ENCODE measurements at places on chromosomes 3 and 15.

- no peak for DNase-seq
These were observed 60.5 kb upstream of the ACTC1 start for GRCh38 chr15:34855893-34856292.

DNA sequence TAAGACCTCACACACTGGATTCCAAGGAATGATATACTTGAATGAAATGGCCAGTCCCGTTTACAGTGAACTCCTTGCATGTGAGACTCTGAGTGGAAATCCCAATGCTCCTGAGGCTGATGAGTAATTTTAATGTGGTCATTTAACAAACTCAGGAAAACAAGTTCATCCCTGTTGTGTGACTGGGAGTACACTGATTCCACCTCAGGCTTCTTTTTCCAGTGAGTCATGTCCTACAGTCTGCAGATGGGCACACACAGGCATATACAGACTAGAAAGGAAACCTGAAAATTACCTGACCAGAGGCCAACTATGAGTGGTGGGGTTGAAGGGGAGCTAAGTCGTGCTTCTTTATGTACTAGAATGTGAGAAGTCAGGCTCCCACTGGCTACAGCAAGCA is 5.8 kb downstream of the SQOR start:
- DNase-seq, result no peak

GRCh38 chr3:105499961-105500360 is 133.3 kb downstream of the ALCAM start:
- no peak for DNase-seq

DNA sequence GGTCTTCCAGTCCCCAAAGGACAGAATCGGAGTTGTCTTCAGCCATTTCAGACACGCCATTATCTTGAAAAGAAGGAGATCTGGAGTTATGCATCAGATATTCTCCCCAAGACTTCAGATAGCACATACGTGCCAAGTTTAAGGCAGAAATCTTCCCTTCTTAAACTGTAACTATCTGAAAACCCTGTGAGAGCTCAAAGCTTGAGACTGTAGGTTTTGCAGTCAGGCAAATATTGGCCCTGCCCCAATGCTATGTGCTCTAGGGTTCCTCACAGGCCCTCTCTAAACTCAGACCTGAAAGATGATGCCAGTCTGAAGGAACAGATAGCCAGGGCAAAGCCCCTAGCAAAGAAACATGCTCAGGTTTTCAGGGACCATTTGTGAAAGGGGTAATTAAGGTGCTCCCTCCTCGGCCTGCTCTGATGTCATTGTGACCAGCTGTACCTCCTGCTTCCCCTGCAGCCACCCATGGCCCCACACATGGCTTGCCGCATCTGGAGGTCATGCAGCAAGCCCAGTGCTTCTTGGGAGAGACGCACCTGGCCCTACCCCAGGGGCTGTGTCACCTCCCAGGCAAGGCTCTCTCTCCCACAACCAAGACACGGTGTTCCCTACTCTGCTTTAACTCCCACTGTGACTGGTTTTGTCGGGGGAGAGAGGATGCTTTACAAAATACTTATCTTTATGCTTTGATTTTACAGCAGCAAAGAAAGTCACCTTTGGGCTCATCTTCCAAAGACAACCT is 53.4 kb upstream of the POMGNT2 start:
- no peak for DNase-seq

DNA sequence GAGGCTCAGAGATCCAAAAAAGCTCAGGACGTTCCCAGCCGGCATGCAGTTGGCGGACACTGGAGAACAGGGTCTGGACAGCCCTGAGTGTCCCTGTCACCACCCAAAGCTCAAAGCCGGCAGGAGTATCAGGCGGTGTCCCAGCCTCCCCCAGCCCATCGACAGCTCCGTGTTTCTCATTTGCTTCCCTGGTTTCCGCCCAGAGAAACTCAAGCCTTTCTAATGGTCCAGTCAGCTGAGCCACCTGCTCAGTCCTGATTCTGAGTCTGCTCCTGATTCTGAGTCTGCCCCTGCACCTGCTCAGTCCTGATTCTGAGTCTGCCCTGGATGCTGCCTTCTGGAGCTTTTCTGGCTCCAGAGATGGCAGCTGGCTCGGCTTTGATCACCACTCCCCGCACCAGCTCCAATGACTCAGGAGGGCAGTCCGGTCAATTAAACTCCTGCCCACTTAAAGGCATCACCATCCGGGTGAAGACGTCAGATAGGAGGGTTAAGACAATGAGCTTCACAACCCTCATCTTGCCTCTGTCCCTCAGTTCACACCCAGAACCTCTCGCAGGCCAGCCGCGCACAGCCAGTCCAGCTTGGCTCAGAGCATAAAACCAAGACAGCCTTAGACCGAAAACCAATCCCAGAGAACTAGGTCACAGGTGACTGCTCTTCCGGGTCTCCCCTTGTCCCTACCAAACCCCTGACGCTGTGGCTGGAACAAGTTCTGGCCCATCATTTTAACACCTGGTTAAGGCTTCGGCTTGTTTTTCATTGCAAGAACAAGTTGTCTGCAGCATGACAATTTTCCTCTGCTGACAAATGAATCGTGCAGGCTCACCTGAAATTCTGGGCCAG is 6.8 kb downstream of the PCSK6 start:
- no peak for DNase-seq

DNA sequence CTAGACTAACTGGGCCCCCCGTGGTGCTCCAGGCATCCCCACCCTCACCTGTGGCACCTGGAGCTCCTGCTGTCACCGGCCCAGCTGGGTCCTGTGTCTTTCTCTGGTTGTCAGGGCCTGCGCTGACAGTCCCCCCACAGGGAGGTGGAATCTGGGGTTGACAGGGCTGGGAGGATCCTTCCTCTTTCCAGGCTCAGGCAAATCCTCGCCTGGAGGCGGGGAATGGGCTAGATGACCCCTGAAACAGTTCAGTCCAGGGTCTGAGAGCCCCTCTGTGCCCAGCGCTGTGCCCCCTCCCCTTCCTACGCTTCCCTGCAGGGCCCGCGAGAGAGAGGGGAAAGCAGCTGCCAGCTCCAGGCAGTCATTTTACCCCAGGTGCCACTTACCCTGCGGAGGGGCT is 50.1 kb upstream of the MCF2L2 start:
- DNase-seq, result peak; percentile 10

DNA sequence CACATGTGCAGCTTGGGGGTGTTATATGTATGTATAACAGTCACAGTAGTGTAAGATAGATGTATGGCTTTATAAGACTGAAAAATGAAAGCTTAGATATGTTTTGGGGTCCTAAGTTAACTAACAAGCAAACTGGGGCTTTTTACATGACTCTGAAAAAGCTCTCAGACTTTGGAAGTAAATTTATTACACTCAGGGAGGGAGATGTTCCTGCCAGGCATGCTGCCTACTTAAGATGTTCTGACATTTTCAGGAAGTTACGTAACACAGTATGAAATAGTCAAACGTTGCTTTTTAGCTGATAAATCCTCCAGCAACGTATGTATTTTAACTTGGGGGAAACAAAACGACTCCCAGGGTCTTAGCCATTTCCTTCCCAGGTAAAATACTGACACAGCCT is 1.7 kb upstream of the IFT57 start:
- no peak for DNase-seq

DNA sequence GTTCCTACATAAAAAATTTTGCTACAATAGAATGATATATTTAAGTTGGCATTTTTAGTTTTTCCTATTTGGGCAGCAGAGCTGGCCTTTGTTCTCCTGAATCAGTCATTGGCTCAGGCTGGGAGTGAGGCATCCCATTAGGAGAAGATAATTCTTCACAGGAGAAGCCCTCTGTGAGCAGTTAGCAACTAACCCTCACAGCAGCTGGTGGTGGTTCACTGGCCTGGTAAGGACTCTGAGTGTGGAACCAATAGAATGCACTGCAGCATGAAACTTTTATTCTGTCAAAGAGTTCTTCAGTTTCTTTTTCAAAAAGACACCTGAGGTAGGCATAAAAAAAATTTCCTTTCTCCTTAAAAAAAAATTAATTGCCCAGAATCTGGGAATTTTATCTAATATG is 562.6 kb downstream of the ZNF385D start:
- no peak for DNase-seq

DNA sequence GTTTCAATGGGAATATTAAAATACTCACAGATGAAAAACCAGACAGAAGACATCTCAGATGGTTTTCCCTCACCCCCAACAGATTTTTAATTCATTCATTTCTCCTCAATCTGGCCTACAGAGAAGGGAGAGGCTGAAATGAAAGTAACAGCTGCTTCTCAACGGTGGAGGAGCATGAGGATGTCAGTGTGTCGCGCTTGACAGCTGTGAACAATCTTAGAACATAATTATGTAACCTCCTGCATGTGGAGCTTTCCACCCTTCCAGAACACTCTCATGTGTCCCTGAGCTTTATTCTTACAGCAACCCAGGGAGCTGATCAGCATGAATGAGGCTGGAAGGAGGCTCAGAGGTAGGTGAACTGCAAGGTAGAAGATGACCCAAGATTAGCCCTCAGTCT is 52.7 kb downstream of the MB21D2 start:
- DNase-seq, result peak; percentile 64
